ENCODE measurements at places on chromosomes 2 and 18.
A peak's percentile ranks its signal among the peaks of the same experiment; 100 is the strongest.

GRCh38 chr2:182649316-182649715 lies 66.7 kb upstream of the DNAJC10 start:
- peak; percentile 19 for DNase-seq

GRCh38 chr2:223383315-223383714 lies 218.8 kb downstream of the SCG2 start:
- DNase-seq = no peak

GRCh38 chr2:64456293-64456692 lies 2.3 kb downstream of the LGALSL start:
- DNase-seq = no peak

DNA sequence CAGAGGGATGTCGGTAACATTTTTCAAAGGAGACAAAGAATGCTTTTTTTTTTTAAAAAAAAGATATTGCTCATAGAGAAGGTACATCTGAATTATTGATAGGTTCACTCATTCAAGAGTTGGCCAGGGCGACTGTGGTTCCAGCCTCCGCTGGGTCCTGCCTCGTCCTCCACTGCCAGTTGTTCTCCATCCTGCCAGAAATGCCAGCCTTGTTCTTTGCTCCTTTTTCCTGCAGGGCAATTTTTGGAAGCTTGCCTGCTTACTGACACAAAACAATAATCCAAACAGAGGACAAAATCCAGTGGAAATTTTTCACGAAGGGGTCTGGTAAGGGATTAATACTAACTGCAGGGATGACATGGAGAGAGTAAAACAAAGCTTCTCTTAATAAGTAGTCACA lies 1113.0 kb downstream of the CBLN2 start:
- DNase-seq = no peak

GRCh38 chr2:166147883-166148282 lies 20.1 kb upstream of the SCN1A start:
- no peak for DNase-seq

DNA sequence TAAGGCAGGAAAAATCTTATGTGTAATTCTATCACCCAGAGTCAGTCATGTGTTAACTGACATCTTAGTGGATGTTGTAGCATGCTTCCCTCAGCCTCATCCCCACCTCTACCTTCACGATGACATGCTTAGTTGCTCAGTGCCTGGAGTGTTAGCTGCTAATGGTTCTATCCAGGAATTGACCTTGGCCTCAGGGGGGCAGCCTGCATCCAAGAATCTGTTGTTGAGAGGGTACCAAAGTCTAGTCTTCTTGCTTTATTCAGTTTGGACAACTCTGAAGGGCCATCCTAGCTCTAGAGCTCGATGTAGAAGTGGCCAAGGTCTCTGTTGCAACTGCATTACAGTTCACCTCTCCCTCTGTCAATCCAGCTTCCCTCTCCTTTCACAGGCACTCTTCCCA lies 61.2 kb downstream of the ACYP2 start:
- DNase-seq = no peak

- DNase-seq = no peak
These were observed 1934.7 kb upstream of the CELF4 start for GRCh38 chr18:39500306-39500705.

DNA sequence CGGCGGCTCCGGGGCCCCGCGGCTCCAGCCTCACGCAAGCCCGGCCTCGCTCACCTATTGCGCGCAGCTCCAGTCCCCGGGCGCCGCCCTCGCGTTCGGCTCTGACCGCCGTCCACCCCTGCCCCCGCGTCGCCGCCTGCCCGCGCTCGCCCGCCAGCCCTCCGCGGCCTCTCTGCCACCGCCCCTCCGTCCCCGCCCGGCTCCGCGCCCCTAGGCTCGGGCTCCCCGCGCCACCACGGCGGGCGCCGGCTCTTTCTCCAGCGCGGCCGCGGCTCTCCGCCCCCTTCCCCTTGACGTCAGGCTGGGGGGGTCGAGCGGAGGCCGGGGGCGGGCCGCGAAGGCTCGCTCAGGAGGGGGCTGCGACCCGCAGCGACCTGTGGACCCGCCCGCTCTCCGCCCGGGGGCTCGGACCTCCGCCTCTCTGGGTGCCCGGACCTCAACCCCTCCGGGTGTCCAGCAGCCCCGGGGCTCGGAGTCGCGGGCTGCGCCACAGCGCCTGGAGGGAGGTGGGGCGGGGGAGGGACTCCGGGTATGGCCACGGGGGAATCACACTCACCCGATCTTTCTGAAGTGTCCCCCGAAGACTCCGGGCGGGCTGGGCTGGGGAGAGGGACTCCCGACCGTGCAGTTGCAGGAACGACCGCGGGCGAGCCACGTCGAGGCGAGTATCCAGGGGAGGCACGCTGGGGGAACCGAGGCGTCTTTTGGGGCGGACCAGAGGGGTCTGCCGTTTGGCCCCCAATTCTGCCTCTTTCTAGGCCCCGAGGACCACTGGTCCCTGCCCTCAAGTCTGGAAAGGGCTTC lies at the start of gene SEMA4C:
Gene SEMA4C, minus strand, starts transcription at position 259 of the 804 bp plus-strand sequence. CDS start 2,194 bp downstream, outside the sequence.
- DNase-seq = peak; percentile 62

- DNase-seq = no peak
These were observed 82.0 kb downstream of the NRP2 start for GRCh38 chr2:205764270-205764746.

DNA sequence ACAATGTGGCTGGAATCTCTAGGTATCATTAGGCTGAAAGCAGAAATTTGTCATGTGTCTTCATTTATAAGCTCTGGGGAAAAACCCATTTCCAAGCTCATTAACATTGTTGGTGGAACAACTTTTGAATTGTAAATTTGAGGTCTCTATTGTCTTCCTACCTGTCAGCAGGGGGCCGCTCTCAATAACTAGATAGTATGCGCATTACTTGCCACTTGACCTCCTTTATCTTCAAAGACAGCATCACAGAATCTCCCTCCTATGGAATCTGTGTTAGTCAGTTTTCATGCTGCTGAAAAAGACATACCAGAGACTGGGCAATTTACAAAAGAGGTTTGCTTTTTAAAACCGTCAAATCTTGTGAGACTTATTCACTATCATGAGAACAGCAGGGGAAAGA lies 223.1 kb downstream of the CALCRL start:
- DNase-seq = no peak

DNA sequence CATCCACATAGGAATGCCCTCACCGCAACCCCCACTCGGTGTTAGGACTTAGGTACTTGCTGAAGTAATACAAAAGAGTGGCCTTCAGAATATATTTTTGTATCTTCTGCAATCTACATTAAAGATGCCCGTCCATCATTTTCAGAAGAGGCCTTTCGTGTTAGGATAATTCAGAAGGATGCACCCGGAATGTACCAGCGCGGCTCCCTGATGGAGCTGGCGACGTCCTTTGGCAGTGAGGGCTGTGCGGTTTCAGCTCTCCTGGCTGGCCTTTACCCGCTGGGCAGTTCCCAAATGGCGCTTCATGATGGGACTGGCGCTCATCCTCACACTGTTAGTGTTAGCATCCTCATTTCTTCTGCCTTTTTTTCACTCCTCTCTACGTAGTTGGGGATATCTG lies 15.3 kb downstream of the TWIST2 start:
- DNase-seq = no peak
